ENCODE measurements at places on chromosomes 7 and 10.

DNA sequence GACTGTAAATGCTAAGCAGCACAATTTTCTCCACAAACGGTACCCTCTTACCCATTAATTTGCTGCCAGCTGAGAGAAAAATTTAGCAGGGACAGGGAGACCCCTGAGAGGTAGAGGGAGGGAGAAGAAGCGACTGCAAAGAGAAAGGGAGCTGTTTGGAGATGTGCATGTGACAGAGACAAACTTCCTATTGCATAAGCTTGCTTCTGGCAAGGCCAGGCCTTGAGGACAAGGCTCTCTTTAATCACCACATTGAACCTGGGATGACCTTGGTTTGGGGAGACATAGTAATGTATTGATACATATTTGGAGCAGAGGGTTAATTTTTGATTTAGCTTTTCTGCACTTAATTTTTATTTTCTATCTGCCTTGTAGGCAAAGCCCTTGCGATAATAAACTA, 31.1 kb upstream of the HIBADH start:
- DNase-seq, result no peak

GRCh38 chr7:31640381-31640780, 46.6 kb upstream of the PPP1R17 start:
- no peak for DNase-seq

DNA sequence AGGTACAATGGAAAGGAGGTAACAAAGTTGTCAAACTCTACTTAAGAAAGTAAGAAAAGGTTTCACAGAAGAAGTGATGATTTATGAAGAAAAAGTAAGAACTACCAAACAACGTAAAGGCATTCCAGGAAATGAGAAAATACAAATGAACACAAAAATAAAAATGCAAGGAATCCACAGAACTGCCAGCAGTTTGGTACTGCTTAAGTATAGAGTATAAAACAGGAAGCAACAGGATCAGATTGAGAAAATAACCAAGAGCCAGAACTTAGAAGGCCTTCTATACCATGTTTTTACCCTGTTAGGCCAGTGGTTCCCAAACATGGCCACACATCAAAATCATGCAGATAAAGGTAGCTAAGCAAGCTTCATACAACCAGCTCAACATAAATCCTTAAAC, 9.2 kb downstream of the NDUFA5 start:
- DNase-seq, result no peak

DNA sequence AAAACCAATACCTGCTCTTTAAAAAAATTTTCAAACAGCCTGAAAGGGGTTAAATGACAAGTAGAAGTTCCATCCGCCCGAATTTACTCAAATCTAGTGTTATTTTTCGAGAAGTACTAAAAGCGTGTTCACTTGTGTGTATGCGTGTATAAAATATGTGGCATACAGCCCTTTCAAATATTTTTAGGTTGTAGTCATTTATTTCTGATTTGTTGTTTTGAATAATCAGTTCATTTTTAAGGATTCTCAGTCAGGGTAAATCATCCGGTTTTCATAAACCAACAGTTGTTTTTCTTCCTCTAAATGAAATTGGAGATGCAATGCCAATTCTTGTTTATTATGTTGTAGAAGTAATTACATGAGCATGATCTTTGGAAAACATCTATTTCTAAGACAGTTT, 6.9 kb upstream of the SUN1 start:
- no peak for DNase-seq

GRCh38 chr7:55100544-55101327, 81.9 kb downstream of the EGFR start:
- no peak for DNase-seq

DNA sequence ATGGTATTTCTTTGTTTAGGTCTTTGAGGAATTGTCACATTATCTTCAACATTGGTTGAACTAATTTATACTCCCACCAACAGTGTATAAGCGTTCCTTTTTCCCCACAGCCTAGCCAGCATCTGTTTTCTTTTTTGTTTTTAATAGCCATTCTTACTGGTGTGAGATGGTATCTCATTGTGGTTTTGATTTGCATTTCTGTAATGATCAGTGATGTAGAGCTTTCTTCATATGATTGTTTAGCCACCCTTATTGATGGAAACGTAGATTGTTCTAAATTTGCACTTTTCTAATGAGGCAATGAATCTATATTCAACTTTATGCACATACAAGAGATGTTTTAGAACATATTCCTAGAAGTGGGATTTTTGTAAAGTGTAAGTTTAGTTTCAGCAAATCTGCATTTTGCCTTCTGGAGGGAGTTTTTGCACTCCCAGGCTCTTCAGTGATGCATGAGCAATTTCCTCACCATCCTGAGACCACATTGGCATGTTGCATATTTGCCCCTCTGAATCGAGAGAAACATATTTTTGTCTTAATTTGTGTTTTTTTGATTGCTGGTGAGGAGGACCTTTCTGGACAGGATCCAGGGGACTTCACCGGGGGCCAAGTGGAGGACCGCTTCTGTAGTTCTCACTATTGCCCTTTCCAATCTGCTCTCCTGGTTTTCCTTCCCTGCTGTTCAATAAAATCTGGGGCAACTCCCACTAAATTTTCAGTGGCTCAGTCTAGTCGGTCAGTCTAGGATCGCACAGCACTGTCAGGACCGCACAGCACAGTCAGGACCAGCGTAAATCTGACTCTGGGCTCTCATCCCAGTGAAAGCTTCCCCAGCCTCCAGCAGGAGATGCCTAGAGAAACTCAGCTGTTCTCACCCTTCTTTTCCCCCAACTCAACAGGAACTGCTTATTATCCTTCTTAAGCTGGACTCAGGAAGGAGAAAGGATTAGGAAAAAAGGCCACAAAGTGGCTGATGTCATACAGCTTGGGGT, 157.0 kb downstream of the PTPN20 start:
- DNase-seq, result peak; percentile 65

DNA sequence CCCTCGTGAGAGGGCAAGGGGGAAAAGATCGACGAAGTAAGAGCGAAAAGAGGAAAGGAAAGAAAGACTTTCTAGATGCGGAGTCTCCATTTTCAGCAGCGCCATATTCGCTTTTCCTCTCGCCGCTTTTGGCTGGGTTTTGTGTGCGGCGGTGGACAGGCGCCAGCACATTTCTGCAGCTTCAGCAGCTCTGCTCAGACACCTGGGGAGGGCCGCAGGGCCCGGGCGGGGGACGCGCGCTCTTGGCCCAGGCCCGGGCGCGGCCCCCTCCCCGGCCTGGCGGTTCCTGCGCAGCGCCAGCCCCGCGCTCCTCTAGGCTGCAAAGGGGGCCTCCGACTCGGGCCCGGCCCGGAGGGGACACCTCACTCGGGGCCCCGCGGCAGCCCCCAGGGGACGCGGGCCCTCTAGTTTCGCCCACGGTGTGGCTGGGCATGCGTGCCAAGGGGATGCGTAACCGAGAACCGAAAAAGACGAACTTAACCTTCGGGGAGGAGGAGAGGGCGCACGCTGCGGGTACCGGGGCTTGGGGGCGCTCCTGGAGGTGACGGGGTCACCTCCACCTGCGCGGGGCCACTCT, 34.5 kb upstream of the EBLN1 start:
- peak; percentile 12 for DNase-seq

GRCh38 chr10:121662945-121663917, 65.0 kb upstream of the FGFR2 start:
- DNase-seq, result peak; percentile 52

GRCh38 chr10:35495521-35496119, 109.5 kb upstream of the GJD4 start:
- no peak for DNase-seq

DNA sequence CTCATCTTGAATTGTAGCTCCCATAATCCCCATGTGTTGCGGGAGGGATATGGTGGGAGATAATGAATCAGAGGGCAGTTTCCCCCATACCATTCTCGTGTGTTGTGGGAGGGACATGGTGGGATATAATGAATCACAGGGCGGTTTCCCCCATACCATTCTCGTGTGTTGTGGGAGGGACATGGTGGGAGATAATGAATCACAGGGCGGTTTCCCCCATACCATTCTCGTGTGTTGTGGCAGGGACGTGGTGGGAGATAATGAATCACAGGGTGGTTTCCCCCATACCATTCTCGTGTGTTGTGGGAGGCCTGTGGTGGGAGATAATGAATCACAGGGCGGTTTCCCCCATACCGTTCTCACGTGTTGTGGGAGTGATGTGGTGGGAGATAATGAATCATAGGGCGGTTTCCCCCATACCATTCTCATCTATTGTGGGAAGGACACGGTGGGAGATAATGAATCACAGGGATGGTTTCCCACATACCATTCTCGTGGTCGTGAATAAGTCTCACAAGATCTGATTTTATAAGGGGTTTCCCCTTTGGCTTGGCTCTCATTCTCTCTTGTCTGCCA, 271.0 kb downstream of the MAD1L1 start:
- no peak for DNase-seq

GRCh38 chr7:142391191-142391992, 133.5 kb upstream of the PRSS58 start:
- peak; percentile 79 for DNase-seq

DNA sequence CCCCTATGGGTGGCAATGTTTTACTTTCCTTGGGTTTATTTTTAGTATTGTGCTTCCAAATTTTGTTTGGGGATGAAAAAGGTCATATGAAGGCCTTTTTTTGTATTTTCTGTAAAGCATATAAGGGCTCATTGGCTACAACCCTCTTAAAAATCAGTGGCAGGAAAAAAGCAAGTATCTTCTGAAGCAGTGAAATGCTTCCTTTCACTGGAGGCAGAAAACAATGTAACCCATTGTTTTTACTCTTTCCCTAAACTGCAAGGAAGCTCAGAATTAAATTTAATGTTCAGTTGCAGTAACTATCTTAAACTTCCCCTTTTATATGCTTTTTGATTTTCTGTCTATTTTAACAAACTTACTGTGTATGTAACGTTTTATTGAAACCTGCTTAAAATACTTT, 148.7 kb upstream of the LYZL1 start:
- DNase-seq, result no peak

- DNase-seq, result no peak
These were observed 133.7 kb downstream of the PTPRZ1 start for GRCh38 chr7:122006687-122007086.

DNA sequence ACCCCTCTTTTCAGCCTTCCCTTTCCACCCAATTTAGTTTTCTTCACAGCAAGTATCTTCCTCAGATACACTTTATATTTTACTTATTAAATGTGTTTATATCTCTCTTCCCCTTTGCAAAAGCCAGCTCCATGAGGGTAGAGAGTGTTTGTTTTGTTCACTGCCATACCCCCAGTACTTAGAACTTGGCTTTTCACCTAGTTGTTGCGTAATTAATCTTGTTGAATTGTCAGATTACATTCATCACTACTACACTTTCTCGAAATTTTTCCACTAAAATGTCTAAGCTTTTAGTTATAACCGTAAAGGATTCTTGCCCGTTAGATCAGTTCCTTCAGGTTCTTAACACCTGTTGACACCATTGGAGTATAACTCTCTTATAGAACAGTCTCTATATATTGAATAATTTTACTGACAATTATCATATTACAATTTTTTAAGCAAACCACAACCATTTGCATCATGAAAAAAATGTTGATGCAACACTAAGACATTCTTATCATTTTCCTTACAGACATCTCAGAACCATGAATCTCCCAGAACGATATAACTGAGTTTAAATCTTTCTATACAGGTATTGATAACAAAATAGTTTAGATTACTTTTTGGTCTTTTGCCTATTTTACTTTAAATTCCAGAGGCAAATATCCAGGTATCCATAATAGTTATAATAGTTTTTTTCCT, 29.9 kb downstream of the VWDE start:
- DNase-seq, result no peak
